ENCODE measurements at places on chromosomes 2 and 18. TPM values are rescaled to one million over a fixed set of nuclear protein-coding genes. Genes with fewer than 3 reads are reported as not detected.

CYP1B1 gene
- total RNA-seq: 3.5 TPM

RUFY4 gene
- not detected for total RNA-seq

PSD4 gene
- 50.6 TPM for total RNA-seq

NEB gene
- total RNA-seq: 0.89 TPM

PRKAG3 gene
- total RNA-seq: not detected

FKBP7 gene
- 2.6 TPM for total RNA-seq

ANKRD62 gene
- 0.19 TPM for total RNA-seq

CBLN2 gene
- total RNA-seq: 0.96 TPM

TUBB6 gene
- 7.8 TPM for total RNA-seq

UGT1A10 gene
- total RNA-seq: 82.9 TPM

RTP5 gene
- total RNA-seq: not detected

CXCR1 gene
- not detected for total RNA-seq

IL1RL2 gene
- 1.9 TPM for total RNA-seq
